ENCODE measurements at places on chromosomes 1 and 21.
A peak's percentile ranks its signal among the peaks of the same experiment; 100 is the strongest.

GRCh38 chr21:38475519-38475918 is 22.8 kb downstream of the ERG start:
- DNase-seq: no peak

DNA sequence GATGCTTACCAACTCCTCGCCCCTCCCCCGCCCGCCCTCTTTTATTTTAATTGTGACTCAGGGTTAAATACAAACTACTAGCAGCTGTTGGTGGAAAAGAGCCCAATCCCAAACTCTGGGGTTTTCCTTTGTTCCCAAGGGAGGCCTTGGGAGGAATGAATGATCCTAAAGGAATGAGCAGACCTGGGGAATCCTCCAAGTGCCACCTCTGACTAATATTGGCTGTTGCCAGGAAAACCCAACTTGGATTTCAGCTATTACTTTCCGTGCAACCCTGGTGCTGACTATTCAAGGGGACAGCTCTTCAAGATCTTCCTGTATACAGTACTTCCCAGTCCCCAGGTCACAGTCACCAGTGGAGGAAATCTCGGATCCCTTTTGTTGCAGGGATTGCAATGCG is 1.3 kb upstream of the S100A10 start:
- peak; percentile 97 for DNase-seq

DNA sequence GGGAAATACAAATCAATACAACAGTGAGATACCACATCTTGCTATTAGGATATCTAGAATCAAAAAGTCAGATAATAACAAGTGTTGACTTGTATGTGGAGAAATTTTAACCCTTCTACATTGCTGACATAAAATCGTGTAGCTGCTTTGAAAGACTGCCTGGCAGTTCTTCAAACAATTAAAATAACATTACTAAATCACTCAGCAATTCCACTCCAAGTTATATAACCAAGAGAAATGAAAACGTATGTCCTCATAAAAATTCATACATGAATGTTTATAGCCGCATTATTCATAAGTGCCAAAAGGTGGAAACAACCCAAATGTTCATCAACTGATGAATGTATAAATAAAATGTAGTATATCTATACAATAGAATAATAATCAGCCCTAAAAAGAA is 164.6 kb downstream of the RASAL2 start:
- DNase-seq: no peak

GRCh38 chr1:24315391-24315790 is 3.8 kb upstream of the GRHL3 start:
- DNase-seq: no peak

- DNase-seq: peak; percentile 98
These were observed 41.6 kb upstream of the PPIAL4F start for GRCh38 chr1:144551107-144551542.

DNA sequence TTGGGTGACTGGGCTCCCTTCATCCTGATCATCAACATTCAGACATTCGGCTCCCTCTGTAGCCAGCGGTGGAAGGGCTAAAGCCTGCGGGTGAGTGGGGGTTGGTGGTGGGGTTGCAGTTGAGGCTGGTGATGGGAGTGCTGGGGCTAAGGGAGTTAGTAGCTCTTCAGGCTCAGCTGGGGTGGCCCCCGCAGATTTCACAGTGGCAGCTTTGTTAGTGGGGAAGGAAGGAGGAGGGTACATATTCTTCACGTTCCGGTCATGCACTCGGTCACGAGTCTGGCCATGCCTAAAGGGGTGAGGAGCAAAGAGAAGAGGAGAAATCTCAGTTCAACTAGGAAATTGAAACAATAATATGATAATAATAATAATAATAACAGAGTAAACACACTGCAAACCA is 6.8 kb downstream of the PSMB4 start:
- DNase-seq: no peak

DNA sequence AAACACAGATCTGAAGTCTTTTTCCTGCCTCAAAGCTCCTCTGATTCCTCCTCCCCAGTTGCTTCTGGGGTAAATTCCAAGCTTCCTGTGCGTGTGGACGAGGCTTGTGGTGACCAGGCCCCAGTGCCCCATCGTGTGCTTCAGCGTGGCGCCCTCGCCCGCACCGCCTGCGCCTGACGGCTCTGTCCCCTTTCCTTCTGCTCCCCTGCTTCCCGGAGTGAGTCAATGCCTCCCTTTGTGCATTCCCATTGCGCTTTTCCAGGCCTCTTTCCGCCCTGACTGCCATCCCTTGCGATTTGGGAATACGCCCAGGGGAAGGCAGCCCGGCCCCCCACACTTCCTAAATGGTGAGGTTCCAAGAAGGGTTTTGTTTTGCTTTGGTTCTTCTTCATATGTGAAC is 36.3 kb downstream of the FAAP20 start:
- no peak for DNase-seq

- peak; percentile 35 for DNase-seq
These were observed 995 bp upstream of the KIF26B start for GRCh38 chr1:245153552-245154428.
